ENCODE measurements at places on chromosomes 1 and 21.

GRCh38 chr1:51410568-51411460 lies 80.5 kb upstream of the TTC39A start:
- no peak for DNase-seq

DNA sequence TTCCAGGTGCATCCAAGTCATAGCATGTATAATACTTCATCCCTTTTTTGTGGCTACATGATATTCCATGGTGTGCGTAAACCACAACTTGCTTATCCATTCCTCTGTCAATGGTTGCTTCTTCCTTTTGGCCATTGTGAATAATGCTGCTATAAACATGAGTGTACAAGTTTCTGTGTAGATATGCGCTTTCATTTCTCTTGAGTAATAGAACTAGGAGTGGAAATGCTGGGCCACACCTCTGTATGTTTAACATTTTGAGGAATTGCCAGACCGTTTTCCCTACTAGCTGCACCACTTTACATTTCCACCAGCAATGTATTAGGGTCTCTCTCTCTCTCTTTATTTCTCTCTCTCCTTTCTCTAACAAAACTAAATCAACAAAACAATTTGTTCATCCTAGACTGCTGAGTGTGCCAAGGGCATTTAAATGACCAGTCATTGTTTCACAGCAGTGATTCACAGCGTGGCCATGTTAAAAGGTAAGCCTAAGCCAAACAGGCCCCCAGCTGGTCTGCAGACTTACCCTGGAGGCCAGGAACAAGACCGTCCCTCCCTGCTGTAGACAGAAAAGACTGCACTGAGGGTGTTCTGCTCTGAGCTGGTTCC lies 53.2 kb upstream of the LYST start:
- DNase-seq: no peak

DNA sequence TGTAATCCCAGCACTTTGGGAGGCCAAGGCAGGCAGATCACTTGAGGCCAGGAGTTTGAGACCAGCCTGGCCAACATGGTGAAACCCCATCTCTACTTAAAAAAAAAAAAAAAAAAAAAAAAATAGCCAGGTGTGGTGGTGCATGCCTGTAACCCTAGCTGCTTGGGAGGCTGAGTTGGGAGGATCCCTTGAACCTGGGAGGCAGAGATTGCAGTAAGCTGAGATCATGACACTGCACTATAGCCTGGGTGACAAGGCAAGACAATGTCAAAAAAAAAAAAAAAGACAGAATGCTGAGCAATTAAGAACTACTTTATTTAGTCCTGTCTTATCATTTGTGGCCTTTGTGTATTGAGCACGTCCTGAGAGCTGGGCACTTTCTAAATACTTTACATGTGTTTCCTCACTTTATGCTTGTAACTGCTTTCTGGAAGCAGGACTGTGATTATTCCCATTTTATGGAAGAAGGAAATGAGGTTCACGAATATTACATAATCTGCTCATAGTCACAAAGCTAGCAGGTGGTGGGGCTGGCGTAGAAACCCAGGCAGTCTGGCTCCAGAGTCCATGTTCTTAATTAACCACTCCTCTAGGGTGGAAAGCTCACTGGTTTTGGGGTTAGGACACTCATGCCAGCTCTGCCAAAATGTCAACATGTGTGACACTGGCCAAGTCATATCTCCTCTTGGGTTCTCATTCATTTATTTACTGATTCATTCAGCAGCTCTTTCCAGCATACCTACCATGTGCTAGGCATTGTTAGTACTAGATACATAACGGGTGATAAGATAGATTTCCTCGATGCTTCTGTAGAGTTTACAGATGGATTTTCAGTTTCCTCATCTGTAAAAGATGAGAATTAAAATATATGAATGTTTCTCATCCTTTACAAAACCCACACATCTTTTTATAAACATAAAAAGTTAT lies 57.7 kb downstream of the DDR2 start:
- no peak for DNase-seq

GRCh38 chr1:240074908-240075307 lies 16.8 kb upstream of the FMN2 start:
- no peak for DNase-seq

- no peak for DNase-seq
Observed at GRCh38 chr1:228157729-228158126, 7.9 kb upstream of the IBA57 start.

GRCh38 chr1:163565166-163565565 lies 243.4 kb downstream of the NUF2 start:
- DNase-seq: no peak

- peak; percentile 25 for DNase-seq
Observed at GRCh38 chr1:161999301-162000052, 24.2 kb downstream of the OLFML2B start.

DNA sequence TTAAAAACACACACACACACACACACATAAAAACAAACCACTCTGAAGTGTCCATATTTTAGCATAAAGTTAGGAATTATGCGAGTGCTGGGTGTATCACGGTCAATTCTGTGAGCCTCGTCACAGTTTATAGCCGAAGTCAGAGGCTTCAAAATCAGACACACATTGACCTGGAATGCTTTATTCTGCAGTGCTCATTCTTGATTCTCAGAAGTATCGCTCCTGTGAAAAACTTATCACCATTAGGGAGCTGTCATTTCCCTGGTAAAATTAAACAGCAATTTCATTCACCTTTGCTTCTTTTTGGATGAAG lies 8.7 kb upstream of the IRF2BP2 start:
- no peak for DNase-seq

DNA sequence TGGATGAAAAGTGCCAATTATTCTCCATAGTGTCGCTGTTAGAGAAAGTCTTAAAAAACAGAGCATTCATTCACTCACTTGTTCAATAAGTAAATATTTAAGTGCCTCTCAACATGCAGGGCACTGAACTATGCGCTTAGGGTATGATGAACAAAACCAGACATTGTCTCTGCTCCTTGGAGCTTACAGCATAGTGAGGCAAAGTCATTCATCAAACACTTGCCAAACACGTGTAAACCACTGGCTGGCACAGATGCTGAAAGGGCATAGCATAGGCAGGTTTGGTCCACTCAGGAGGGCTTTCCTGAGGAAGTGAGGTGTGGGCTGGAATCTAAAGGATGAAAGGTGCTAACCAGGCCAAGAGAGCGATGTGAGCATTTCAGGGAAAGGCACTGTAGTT lies 27.6 kb upstream of the RD3 start:
- no peak for DNase-seq

DNA sequence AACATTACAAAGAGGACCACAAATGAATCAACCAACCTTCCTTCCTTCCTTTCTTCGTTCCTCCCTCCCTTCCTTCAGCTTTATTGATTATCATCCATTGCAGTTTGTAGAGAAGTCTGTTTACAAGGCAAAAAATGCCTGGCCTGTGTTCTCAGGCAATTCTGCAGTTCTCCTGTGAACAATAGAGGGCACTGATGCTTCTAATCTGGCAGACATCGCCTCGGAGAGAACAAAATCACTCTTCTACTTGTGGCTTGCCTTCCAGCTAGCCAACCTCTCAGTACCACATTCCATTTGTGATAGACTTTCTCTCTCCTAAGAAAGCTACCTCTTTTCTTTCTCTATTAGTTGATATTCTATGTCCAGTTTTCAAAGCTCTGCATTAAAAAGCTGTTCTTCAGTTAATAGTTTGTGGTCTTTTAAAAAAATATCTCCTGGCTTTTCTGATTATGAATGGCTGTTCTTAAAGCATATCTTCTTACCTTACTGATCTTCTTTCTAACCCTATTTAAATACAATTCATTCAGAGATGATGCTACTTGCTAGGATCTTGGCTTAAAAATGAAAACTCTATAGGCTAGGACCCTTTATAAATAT lies 26.9 kb upstream of the ESRRG start:
- peak; percentile 67 for DNase-seq

DNA sequence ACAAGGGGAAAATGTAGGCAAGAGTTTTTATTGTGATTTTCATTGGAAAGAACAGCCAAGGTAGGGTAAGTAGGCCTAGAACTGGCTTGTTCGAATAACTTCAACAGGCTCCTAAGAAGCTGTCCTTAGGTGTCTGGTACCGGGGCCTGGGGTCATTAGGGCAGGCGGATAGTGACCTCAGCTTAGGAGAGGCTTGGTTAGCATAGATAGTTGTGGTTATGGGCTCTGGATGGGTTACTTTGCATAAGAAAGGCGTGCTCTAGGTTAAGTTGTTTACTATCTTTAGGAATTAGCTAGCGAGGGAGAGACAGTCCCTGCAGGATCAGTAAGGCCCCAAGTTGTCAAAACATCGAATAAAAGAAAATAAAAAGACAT lies 20.7 kb upstream of the HPCAL4 start:
- no peak for DNase-seq

GRCh38 chr1:223455470-223455869 lies 62.3 kb downstream of the CCDC185 start:
- DNase-seq: no peak

DNA sequence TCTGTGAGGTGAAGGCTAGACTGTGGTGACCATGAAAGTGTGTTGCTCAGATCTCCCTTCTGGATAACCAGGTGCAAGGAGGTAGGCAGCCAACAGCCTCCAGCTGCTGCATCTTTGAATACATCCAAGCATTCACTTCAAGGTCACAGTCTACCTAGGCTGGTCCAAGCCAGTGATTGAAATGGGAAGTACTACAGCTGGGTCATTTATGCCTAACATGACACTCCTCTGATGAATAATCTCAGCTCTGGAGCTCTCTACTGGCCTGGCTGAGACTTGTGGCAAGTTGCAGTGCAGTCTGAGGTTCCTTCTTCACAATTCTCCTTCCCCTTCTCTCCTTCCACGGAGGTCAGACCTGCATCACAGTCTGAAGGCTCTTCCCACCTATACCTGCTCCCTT lies 35.0 kb upstream of the ARHGAP29 start:
- DNase-seq: no peak

DNA sequence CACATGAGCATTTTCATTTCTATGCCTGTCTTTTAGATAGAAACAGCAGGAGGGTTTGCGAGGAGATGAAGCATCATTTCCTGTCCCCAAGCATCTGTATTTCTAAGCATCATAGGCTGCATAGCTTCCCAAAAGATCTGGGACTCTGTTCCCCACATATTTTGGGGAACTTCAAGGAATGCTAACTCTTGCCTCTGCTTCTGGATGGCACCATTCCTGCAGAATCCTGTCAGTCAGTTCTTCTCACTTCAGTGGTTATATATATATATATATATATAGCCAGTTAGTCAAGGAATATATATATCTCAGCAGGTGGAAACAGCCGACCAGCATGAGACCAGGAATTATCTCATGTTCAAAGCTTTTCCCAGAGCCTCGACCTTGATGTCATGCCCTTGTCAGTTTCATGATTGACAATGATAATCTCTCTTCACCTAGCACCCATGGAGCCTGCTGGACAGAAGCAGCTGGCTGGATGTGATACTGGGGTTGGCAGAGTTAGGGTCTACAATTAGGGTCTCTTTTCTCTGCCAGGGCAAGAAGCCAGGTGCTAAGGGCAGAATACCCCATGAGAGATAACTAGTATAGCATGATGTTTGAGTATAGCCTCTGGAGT lies 2.4 kb downstream of the PFKFB2 start:
- DNase-seq: no peak

GRCh38 chr1:109089242-109090015 lies 1.1 kb upstream of the TMEM167B start:
- peak; percentile 43 for DNase-seq

GRCh38 chr1:40363721-40364120 lies 9.8 kb upstream of the SMAP2 start:
- no peak for DNase-seq

- DNase-seq: no peak
Observed at GRCh38 chr1:237279629-237280028, 237.6 kb downstream of the RYR2 start.

DNA sequence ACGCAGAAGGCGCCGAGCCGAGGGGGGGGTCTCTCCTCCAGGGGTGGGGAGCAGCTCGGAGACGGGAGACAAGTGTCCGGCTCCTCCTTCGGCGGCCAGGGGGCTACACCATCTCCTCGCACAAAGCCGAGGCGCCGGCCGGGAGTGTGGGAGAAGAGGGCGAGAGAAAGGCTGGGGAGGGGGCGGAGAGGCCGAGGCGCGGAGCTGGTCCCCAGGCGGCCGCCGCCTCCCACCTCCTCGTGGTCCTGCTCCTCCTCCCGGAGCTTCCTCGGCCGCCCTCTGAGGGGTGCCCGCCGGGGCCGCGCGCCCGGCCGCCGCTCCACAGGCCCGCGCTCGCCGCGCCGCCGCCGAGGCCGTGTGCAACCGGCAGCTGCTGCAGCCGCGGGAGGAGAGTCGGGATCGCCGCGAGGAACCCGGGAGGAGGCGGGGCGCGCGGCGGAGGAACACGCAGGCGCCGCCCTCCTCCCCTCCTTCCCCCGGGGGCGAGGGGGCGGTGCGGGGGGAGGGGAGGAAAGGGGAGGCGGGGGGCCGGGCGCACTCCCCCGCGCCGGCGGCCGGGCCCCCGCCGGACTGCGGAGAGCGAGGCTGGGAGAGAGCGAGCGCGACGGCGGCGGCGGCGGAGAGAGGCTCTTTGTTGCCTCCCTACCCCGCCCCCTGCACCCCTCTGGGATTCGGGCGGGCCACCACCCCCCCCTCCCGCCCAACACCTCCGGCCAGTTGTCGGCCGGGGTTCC lies at the start of gene ENAH:
TSS of gene ENAH (minus strand) at position 395 of the 734 bp plus-strand sequence. CDS start 433 bp downstream, outside the sequence.
- peak; percentile 35 for DNase-seq

GRCh38 chr1:94463765-94464330 lies 45.7 kb downstream of the ABCD3 start:
- peak; percentile 95 for DNase-seq

DNA sequence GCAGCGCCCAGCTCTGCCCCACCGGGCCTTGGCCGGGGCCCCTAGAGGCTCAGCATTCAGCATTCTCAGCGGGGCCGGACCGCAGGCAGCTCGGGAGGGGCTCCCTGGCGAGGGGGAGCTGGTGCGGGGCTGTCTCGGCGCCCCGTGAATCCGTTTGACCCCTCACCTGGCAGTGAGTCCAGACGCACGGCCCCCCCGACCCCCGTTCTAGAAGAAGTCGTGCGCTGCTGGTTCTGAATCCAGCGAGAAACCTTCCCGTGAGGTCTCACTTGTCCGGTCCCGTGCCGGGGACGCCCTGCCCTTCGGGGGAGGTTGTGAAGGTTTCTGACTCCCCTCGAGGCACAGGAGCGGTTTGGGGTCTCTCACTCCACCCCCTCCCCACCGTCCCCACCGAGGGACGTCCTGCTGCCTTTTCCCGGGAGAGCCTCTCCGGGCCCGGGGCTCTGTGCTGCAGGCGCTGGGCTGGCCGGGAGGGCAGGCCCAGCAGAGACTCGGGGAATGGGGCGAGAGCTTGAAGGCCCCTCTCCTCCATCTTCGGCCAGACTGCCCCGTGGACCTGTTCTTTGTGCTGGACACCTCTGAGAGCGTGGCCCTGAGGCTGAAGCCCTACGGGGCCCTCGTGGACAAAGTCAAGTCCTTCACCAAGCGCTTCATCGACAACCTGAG lies 655 bp downstream of the COL6A1 start:
- DNase-seq: no peak

GRCh38 chr1:163872067-163872466 lies 550.3 kb downstream of the NUF2 start:
- no peak for DNase-seq

DNA sequence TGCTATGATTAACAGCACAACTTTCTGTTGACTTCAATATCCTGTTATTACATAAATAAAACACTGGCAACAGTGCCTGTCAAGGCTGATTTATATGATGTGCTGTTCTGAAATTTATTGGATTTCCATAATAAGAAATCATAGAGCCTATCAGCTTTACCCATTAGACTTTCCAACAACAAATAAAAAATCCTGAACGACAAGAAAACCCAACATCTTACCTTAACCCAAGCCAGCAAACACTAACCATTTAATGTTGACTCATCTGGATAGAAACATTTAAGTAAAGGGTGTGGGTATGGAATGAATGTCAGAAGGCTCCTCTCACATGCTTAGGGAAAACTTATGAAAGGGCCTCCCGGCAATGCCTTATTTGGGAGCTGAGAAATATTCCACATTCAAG lies 165.1 kb downstream of the SLC45A1 start:
- no peak for DNase-seq
